ENCODE measurements at places on chromosomes 7 and 10.

DNA sequence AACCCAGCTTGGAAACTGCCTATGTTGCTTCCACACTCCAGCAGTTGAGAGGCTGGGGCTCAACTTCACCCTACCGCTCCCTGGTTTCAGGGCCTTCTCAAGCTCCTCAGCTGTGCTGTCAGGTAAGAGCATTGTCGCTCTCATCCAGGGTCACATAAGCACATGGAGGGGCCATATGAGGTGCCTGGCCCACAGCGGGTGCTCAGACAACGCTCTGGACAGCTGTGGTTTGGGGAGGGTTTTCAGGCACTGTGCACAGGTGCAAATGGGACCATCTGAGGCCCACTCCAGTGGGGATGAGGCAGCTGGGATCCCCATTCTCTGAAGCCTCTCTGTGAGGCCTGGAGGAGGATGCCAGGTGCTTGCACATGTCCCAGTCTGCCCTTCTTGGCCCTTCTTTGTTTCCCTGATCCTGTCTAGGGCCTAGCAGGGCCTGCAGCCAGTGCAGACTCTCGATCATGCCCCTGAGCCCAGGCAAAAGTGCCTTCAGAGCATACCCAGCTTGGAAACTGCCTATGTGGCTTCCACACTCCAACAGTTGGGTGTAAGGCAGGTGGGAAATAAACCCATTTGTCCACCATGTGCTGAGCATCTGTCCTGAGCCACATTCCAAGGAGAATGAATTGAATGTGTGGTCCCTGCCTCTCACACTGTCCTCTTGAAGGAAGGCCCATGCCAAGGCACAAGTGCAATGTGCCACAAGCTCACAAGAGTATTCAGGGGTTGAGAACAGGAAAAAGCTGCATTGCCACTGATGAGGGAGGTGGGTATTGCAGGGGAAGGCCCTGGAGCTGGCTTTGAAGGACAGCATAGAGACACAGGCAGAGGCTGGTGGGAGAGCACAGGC is 40.3 kb downstream of the VSTM4 start:
- no peak for DNase-seq

GRCh38 chr7:39894904-39895303 is 55.2 kb upstream of the CDK13 start:
- no peak for DNase-seq

GRCh38 chr7:137893143-137893742 is 46.5 kb upstream of the DGKI start:
- DNase-seq, result no peak

- DNase-seq, result no peak
Observed at GRCh38 chr10:129866894-129867293, 97.2 kb downstream of the EBF3 start.

- no peak for DNase-seq
Observed at GRCh38 chr10:79399223-79399831, 46.1 kb downstream of the ZCCHC24 start.

DNA sequence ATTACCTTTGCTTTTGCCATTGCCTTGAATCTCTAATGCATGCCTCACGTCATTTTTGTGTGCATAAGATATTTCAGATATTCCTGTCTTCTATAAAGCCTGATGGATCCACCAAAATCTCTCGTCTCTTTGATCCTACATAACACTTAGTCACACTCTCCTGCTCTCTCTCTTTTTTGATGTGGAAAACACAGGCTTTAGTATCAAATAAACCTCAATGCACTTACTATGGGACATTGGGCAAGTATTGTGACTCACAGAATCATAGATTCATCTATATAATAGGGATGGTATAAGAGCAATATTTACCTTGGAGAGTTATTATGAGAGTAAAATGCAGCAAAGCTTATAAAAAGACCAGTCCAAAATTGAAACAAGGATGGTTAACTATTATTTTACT is 39.1 kb downstream of the DKK1 start:
- no peak for DNase-seq

- DNase-seq, result no peak
Observed at GRCh38 chr7:14892961-14893360, 9.6 kb downstream of the DGKB start.

DNA sequence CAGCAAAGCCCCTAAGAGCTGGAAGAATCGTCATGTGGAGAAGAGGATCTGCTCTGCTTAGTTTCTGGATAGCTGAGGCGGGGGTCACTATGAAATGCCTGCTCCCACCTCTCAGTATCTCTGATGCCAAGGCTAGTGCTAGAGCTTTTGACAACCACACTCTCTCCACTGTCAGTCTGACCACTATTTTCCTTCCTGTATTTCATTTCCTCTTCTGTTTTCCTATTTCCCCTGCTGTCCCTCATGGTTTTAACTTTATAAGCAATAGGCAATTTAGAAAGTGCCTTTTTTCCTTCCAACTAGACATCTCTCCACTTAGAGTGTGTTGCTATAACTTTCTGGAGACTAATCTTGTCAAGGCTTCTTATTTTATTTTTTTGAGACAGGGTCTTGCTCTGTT is 23.6 kb downstream of the C7orf57 start:
- DNase-seq, result no peak

GRCh38 chr10:32618482-32618881 is 172.5 kb downstream of the CCDC7 start:
- no peak for DNase-seq

DNA sequence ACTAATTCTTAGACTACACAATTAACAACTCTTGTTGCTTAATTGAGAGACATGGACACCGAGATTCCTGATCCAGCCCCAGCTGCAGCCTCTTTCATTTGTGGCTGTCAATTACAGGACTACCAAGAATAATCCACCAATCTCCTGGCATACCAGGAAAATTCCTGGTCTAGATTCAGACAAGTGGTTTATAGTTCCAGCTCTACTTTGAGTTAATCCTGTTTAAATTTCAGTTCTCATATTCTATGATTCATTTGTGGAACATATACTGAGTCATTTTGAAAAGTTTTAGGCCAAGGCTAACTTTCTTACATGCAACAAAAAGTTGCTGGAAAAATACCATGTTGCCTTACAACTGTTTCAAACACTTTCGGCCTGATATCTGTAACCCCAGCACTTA is 253.5 kb downstream of the MAGI2 start:
- DNase-seq, result no peak

DNA sequence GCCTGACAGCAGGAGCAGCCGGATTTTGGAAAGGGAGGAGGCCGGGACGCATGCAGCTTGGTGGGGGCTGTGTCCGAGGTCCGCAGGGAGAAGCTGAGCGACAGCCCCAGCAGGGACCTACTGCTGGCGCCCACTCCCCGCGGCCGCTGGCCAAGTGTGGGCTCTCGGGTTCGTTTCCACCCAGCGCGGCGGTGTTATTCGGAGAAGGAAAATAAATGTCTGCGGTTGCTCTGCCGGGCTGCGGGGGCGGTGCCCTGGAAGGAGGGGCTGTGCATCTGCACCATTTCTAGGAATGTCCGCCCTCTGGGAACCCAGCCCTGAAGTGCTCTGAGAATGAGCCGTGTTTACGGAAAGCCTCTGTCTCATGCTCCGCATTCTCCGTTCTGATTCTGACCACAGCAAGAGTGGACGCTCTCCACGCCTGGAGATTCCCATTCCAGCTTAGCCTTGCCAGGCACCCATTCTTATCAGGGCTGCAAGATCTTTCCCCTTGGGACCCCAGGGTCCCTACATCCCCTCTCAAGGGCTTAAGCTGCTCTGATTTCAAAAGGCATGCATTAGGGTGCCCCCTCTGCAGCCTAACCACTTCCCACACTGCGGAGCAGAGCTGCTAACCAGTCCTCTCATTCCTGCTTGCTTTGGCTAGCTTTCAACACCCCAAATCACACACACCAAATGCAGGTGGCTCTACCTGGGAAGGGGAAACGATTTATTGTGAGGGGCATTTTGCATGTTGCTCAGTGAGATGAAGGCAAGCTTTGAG is 256.6 kb upstream of the GLI3 start:
- no peak for DNase-seq

DNA sequence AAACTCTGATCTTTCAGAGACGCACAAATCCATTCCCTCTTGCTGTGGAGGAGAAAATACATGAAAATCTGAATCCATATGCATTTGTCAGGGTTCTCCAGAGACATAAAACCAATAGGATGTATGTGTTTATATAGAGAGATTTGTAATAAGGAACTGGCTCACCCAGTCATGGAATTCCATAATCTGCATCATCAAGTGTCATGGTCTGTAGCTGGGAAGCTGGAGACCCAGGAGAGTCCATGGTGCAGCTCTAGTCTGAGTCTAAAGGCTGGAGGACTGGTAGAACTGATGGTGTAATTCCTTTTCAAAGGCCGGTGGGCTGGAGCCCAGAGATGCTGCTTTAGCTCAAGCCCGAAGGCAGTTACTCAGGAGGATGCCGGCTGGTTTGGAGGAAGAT is 134.0 kb downstream of the TCF7L2 start:
- DNase-seq, result peak; percentile 74

GRCh38 chr10:93859049-93859655 is 34.6 kb upstream of the SLC35G1 start:
- DNase-seq, result no peak

DNA sequence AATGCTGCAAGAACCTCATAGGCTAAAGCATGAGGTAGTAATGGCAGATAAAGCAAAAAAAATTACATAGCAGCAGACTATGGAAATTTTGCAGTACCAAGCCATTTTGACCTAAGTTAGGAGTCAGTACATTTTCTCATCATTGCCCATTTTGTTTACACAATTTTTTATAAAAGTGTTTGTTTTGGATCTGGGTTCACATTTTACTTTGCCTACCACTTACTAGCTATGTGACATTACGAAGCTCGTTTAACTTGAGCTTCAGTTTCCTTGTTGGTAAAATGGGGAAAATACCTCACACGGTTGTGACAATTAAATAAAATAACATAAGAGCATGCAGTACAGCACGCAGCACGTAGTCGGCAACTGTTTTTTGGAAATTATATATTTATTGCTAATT is 99.6 kb downstream of the ADD3 start:
- DNase-seq, result no peak

GRCh38 chr10:125531465-125531864 is 151.5 kb downstream of the TEX36 start:
- no peak for DNase-seq

GRCh38 chr10:27108165-27108564 is 7.9 kb upstream of the ANKRD26 start:
- no peak for DNase-seq

DNA sequence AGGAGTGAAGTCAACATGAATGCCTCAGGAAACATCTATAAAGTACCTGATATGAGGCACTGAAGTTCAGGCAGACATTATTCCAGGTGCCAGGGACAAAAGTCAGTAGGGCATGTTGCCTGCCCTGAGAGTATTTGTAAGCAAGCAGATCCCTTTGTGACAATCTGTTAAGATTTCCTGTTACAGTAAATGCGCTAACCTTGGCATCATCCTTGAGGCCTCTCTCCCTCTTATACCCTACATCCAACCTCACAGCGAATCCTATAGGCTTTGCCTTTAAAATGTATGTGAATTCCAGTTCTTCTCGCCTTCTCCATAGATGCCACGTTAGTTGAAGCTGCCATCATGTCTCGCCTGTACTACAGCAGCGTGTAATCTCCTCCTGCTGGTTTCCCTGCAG is 165.3 kb downstream of the DNAH11 start:
- no peak for DNase-seq

GRCh38 chr7:148535217-148535616 is 55.3 kb upstream of the C7orf33 start:
- no peak for DNase-seq

- DNase-seq, result no peak
Observed at GRCh38 chr7:116711790-116712189, 39.8 kb downstream of the MET start.

GRCh38 chr10:126432507-126432906 is 44.2 kb upstream of the ADAM12 start:
- no peak for DNase-seq

- no peak for DNase-seq
Observed at GRCh38 chr7:101605611-101606497, 23.2 kb downstream of the MYL10 start.

GRCh38 chr7:41885748-41886147 is 182.9 kb upstream of the INHBA start:
- DNase-seq, result no peak

- no peak for DNase-seq
Observed at GRCh38 chr10:28548781-28549498, 16.0 kb downstream of the WAC start.

DNA sequence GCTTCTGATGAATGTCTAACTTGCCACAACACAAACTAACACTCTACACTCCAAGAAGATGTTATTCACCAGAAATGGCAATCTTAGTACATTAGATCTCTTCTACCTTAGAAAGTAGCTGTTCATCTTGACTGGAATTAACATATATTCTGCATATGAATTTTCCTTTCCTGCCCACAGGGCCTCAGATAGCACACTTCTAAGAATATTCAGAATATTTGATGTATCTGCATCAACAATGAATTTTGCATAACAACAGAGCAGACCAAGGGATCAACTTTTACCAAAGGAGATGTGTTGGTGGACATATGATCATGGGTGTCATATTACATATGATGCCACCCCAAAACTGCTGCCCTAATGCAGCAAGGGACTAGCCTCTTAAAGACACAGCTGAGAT is 960.8 kb upstream of the GHITM start:
- no peak for DNase-seq

- no peak for DNase-seq
Observed at GRCh38 chr7:137920637-137921399, 74.0 kb upstream of the DGKI start.

- no peak for DNase-seq
Observed at GRCh38 chr7:87934699-87935383, 790 bp downstream of the ADAM22 start.

DNA sequence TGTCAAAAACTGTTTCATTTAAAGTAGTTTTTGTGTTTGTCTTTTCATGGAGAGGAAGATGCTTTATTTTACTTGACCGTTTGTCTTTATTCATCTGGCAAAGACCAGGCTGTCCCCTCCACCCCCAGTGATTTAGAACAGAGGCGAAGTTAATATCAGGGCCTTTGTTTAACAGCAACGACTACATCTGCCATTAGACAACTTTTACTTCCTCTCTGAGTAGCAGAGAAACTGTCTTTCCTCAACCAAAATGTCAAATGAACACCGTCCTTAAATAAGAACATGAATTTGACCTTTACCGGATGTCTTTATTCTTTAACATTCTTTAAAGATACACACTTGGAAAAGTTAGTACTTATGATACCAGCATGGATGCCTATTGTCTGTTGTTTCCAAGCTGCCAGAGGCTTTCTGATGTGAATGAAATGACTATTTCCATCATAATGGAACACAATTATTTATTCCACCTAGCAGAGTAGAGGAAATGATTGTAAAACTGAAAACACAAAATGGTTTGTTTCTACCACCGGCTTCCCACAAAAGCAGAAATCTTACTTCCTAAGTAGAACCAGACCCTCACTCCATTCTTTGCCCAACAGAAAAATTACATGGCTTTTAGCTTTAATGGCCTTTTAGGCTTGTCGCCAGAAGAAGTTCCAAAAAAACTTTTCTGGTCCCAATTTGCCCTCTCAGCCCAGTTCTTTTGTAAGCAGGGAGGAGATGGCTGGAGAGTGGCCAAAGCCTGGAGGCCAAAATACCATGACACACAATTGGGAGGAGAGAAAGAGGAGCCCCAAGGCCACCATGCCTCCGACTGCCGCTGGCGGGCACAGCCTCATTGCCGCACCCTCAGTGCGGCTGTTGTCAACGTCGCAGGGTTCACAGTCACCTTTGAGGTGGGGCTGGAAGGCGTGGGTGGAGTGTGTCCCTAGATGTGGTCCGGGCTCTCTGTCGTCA is 168.5 kb downstream of the TEX36 start:
- peak; percentile 82 for DNase-seq

Data from PC-9 (cell line).